ENCODE measurements at places on chromosomes 1 and 21. TPM values are rescaled to one million over a fixed set of nuclear protein-coding genes. Genes with fewer than 3 reads are reported as not detected.

OLIG2 gene
- polyA plus RNA-seq = not detected

DNA sequence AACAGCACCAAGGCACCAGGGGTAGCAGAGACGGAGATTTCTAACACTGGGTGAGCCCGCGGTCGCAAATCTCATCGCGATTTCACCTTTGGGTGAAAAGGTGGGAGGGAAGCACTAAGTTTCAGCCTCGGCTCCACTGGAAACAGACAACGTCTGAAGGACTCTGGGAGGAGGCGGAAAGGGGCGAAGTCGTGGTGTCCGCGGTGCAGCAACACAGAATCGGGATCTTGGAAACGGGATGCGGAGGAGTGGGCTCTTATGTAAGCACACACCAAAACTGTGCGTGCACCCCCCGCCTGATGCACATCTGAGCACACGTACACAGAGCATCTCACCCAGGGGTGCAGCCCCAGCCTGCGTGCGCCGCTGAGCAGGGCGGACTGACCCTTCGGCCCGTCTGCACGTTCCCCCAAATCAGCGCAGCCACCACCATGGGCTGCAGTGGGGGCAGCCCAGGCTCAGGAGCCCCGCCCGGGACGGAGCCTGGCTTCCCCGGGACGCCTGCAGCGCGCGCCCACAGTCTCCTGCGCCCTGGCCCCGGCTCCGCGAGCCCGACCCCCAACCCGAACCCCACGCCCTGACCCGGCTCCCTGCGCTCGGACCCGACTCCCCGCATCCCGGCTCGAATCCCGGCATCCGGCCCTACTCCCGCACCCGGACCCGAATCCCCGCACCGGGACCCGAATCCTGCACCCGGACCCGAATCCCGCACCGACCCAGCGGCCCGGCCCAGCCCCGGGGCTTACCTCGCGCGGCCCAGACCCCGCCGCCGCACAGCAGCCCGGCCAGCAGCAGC lies 670 bp downstream of the CLSTN1 start:
- DNase-seq = no peak

DNA sequence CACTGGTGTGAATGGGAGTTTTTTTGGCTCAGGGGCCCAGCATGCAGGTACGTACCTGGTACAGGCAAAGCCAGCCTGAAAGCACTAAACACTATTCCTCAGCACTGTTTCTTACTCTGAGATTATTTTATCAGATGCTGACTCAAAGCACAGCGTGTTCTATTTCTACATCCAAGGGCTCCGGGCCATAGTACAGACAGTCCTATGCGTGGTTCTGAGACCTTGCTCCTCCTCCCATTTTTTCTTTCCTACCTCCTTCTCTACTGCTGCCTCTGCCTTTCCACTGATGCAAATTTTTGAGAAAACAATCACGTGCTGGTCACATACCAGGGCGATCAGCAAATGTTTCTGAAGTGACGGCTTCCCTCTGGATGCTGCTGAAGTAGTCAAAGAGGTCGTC lies 36.3 kb downstream of the PDPN start:
- no peak for DNase-seq

- DNase-seq = no peak
Measured at GRCh38 chr1:12180315-12180714, 13.5 kb downstream of the TNFRSF1B start.

DNA sequence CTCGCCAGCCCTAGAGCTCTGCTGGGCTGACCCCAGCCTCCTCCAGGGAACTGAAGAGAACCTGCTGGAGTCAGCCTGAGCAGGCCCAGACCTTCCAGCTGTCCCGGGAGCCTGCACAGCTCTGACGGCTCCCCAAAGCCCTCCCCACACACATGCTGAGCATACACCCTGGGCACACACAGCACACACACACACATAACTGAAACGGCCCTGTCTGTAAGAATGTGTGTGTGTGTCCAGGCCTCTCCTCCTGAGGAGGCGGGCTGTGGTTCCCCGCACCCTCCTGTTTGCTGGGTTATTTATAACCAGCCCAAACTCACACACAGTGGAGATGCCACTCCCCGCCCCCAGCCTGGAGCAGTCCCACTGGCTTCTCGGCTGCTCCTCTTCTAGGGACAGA lies 20.2 kb downstream of the SDC3 start:
- no peak for DNase-seq

MAP10 gene
- polyA plus RNA-seq = 3.9 TPM

- DNase-seq = no peak
Measured at GRCh38 chr1:28359592-28360239, 9.8 kb upstream of the PHACTR4 start.

DNA sequence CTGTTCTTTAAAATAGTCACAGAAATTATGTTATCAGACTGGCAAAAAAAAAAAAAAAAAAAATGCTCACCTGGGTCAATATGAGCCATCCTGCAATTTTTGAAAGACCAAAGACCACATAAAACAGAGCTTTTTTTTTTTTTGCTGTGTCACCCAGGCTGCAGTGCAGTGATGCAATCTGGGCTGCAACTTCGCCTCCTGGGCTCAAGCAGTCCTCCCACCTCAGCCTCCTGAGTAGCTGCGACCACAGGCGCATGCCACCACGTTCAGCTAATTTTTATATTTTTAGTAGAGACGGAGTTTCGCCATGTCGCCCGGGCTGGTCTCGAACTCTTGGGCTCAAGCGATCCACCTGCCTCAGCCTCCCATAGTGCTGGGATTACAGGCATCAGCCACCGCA lies 62.8 kb downstream of the RGS13 start:
- DNase-seq = no peak

- no peak for DNase-seq
Measured at GRCh38 chr1:76335882-76336281, 261.3 kb downstream of the ST6GALNAC3 start.

GRCh38 chr1:56330391-56331026 lies 248.9 kb downstream of the PLPP3 start:
- DNase-seq = peak; percentile 68

DNA sequence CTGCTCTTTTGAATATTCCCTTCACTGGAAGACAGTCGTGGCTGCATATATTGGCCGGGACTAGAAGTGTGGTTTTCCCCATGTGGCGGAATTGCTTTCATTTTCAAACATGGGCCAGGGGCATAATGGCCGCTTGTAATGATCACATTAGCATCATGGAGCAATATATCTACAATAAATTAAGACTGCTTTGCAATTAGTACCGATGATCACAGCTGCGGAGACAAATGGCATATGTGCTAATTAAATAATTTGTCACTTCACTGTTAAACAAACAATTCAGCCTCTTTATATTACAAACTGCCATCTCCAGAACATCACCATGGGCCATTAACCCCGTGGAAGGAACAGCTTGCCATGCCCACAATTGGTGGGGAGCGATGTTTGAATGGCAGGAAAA lies 68.2 kb upstream of the OLIG2 start:
- no peak for DNase-seq

DNA sequence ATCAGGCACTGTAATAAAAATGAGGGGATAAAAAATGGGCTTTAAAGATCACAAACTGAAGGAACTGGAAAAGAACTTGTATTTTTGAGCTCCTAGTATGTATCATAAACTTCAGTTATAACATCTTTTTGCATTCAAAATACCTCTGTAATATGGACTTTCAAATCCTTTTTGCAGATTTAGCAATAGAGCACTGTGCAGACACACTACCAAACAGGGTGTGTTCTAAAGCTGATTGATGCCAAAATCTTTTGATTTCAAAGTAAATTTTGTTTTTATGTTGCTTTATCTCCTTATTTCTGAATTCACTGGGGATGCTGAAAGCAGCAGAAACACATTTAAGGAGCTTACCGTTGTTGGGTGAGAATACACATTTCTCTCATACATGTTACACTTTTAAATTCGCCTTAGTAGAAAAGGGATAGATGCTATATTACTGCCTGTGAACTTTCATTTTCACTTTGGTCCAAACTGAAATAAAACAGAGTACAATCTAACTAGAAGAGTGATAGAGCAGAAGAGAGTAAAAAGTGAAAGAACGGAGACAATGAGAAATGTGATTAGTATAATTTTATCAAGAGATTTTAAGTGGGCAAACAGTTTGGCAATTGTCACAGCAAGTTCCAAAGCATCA lies 1126.6 kb downstream of the BRINP3 start:
- no peak for DNase-seq

ANGPTL3 gene
- polyA plus RNA-seq = not detected

GRCh38 chr1:210731193-210731592 lies 402.5 kb downstream of the HHAT start:
- DNase-seq = no peak

DNA sequence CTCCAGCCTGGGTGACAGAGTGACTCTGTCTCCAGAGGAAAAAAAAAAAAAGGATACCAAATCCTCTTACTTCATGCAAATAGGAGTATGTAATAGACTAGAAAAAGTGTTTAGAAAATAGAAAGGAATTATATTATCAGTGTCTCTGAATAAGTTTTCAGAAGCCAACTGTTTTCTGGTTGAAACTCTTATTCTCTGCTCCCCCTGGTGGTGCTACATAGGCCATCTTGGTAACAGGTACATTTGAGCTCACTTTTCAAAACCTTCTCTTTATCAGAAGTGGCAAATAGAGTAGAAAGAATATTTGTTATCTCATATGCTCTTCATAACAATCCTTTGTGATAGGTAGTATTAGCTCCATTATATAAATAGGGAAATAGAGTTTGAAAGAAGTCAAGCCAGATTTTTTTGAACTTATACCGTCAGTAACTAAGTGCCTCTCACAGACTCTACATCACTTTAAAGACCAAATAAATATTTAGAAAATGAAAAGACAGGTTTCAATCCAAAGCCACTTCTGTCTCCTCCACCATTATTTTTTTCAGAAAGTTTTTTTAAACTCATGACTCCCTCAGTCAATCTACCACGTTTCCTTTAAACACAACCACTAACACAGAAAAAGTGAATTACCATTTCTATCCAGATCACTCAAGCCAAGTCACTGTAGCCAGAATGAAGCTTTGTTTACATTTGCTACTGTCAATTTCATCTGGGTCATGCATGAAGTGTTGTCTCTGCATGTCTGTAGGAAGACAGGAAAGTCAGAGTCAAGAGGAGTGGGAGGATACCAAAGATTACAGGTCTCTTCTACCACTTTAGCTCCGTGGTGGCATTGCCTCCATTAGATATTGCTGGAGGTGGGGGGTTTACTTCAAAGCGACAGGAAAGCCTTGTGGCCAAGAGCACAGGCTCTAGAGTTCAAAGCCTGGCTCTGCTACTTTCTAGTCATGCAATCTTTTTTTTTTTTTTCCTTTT lies 45.6 kb downstream of the IL23R start:
- DNase-seq = no peak

HMCN1 gene
- polyA plus RNA-seq = not detected
